ENCODE measurements at places on chromosomes 7 and 10.
A peak's percentile ranks its signal among the peaks of the same experiment; 100 is the strongest.

- DNase-seq: no peak
These were observed 512.6 kb upstream of the FOXK1 start for GRCh38 chr7:4169455-4169854.

GRCh38 chr7:35825974-35826373 is 25.1 kb downstream of the SEPTIN7 start:
- DNase-seq: no peak

- DNase-seq: no peak
These were observed 7.0 kb downstream of the GPR26 start for GRCh38 chr10:123673198-123673597.

GRCh38 chr10:87544721-87545120 is 40.0 kb downstream of the MINPP1 start:
- no peak for DNase-seq

DNA sequence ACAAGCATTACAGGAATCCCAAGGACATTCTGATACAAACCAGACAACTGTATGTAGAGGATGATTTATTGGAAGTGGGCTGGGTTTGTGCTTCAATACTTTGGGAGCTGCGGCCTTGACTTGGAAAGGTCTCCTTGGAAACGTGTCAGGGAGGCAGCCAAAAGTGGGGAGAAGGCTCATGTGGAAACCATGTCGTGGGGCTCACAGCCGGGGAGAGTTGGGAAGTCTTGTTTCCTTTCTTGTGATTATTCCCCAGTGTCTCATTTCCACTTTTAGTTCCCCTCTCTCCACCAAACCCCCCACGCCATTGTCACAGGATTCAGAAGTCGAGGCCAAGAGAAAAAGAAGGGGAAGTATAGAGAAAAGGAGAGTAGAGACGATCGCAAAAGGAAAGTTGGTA is 53.9 kb upstream of the SFMBT2 start:
- DNase-seq: no peak

DNA sequence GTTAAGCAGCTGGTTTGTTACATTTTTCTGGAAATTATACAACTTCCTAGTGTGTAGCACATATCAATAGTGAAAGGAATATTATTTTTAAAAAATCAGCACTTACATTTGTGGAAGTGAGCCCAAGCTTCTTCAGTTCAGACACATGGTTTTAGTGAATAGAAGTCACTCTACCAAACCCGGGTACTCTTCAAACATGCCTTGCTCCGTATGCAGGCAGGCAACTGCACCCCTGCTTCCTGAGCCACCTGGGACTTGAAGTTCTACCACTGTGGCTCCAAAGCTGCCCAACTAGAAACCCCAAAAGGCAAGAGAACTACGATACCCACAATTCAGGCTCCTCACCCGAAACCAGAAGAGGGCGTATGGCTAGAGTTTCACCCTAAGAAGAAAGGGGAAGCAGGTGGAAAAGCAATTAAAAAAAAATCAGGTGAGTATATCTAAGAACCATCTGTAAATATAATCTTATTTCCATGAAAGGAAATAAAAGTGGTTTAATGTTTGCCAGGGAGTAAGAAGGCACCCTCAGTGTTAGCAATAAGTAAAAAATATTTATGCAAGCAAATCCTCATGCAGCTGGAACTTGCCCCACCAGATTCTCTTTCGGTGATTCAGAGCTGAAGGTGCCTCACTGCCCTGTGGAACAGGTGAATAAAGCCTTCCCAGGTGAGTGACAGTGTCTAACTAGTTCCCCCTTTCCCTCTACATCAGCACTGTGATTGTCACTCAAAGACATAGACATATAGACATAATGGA is at the start of gene MACC1:
Gene MACC1 (minus strand): TSS at position 192 of the 756 bp plus-strand sequence. CDS start 55,522 bp downstream, outside the sequence.
- peak; percentile 41 for DNase-seq

GRCh38 chr10:123102673-123103072 is 33.1 kb upstream of the HMX3 start:
- DNase-seq: no peak

DNA sequence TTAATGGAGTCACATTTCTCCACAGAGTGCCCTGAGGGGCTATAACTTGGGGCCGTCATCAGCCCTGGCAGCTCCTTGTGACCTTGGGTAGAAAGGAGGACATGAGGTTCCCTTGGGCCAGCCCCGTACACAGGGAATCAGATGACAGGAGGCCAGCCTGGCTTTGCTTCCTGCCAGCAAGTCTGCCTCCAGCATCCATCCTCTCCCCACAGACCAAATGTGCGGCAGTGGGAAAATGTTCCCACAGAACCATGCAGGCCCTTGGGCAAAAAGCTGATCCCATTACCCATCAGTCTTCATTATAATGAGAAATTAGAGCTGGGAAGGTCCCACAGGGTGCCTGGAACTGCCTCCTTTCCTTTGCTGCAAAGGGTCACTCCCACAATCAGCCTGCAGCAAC is 908.3 kb downstream of the GRID1 start:
- DNase-seq: no peak

GRCh38 chr10:4174197-4174596 is 389.2 kb upstream of the KLF6 start:
- DNase-seq: no peak

DNA sequence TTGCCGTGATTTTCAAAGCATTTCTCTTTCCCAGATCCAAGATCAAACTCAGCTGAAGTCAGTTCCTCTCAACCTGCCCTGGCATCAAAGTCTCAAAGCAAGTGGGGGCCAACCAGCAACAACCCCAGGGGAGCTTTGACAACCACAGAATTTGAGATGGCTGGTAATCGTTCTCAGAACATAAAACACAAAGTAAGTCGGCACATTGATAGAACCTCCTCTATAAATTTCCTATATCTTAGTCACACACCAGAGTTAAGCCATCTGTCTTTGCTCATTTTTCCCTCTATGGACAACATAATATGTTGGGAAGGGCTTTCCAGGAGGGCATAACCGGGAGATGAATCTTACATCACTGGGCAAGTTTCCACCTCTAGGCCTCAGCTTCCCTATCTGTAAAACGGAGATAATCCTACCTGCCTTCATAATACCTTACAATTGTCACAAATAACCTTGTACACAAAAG is 1.2 kb upstream of the DNAJC9 start:
- DNase-seq: no peak

DNA sequence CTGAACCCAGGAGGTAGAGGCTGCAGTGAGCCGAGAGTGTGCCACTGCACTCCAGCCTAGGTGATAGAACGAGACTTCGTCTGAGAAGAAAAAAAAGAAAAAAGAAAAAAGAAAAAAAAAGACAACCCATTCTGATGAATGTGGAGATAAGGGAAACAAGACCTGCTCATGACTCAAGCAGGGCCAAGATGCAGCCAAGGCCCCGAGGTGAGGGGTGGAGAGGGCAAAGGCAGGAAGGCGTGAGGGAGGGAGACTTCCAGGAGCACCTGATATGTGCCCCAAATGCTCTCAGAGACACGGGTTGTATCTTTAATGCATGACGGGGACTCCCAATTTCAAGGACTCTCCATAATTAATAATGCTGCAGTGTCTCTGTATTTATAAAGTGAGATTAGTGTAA is 134.6 kb downstream of the PIP4K2A start:
- DNase-seq: no peak

DNA sequence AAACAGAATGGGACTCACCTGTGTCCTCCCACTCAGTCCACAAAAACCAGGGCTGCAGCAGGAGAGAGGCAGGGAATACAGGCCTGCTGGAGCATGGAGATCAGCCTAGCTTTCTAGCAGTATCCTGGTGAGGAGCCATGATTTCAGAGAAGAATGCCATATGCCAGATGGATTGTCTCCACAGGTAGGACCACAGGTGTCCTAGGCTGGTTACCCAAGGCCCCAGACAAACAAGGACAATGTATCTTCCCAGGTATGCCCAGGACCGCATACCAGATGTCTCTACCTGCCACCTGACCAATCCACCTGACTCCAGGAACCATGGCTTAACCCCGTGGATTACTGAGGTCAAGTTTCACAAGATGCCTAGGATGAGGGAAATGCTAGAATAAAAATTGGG is 295.4 kb upstream of the NPSR1 start:
- DNase-seq: no peak

- no peak for DNase-seq
These were observed 286.6 kb downstream of the BMPER start for GRCh38 chr7:34191771-34192479.

- no peak for DNase-seq
These were observed 161.3 kb upstream of the PCDH15 start for GRCh38 chr10:54962134-54962900.

DNA sequence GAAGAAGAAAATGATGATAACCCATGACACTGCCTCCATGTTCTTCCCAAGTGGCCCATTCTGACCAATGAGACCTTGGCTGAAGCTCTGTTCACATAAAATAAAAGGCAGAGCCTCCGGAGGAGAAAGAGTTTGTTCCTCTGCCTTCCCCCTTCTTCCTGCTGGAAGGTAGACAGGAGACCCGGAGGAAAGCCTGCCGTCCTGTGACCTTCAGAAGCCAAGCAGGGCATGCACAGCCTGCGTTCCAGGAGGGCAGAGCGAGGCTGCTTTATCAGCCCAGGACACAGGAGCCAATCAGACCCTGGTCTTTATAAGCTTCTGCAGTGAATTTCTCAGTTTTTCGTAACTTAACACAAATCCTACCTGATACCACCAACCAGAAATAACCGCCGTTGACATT is 8.6 kb upstream of the GRID1 start:
- no peak for DNase-seq

- no peak for DNase-seq
These were observed 2.0 kb upstream of the SFTPA2 start for GRCh38 chr10:79562135-79562756.

- no peak for DNase-seq
These were observed 223.9 kb upstream of the POM121L12 start for GRCh38 chr7:52811537-52811936.

- no peak for DNase-seq
These were observed 171.5 kb downstream of the PRPF18 start for GRCh38 chr10:13758312-13758711.

DNA sequence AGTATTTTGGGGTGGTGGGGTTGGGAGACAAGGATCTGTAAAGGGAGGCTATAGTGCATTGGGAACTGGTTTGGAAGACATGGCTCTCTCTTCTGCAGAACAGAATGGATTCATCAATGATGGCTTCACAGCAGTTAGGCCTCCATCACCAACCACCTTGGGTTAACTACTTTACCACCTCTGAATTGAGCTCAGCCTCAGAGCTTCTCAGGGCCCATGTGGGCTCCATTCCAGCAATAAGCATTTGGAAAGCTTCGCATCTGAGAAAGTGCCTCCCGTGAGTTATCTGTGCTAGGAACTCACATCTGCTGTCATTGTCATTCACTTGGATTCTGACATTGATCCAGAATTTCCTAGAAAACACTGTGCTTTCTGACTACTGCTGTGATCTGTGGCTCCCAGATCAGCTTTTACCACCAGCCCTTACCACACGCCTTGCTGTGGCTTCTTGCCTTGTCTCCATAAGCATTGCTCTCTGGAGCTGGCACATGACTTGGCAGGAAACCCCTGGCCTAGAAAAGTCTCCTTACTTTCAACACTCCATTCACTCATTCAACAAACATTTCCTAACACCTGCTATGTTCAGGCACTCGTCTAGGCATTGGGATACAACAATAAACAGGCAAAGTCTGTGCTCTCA is 70.7 kb upstream of the ADO start:
- DNase-seq: no peak

GRCh38 chr10:15181576-15182156 is 13.2 kb upstream of the NMT2 start:
- no peak for DNase-seq

DNA sequence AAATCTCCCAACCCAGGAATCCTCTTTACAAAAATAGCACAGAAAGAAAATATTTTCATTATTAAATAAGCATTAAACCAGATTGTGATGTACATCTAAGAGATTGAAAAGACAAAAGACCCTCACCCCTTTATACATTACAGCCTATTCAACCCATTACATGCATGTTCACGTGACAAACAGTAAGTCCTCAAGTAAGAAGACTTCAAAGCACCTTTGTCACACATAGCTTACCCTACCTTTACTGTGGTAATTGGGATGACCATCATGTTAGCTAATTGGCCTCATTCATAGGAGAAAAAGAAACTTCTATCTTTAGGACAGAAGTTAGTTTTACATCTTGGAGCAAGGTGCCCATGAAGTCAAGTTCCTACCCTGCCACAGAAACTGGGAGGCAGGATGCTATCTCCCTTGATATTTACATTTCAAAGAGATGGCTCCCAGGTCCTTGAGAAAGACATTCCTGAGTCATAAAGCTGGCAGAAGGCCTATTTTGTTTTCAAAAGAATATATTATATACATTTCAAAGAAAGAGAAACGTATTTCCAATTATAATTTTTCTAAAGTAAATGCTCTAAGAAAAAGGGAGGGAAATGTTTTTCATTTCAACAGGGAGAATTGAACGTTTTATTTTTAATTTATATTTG is 48.1 kb downstream of the GNAI1 start:
- no peak for DNase-seq

- DNase-seq: no peak
These were observed 55.9 kb downstream of the FAM241B start for GRCh38 chr10:69685802-69686585.

- no peak for DNase-seq
These were observed 79.1 kb downstream of the PRTFDC1 start for GRCh38 chr10:24873281-24873683.

- DNase-seq: no peak
These were observed 4.1 kb upstream of the NT5C2 start for GRCh38 chr10:103197174-103197573.

DNA sequence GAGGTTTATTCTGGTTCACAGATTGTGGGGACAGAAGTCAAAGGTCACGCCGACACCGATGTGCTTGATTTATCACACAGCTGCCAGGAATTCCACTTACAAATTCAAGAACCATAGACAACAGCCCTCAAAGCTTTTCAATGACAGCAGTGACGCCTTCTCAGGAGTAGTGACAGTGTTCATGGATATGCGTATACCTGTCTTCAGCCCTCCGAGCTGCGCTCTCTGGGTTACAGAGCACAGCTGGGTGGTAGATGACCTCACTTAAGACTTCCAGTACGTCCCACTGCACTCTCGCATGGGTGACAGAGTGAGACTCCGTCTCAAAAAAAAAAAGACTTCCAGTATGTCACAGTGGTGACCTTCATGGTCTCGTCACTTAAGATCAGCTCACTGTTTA is 108.5 kb downstream of the TCERG1L start:
- DNase-seq: no peak

- DNase-seq: no peak
These were observed 353.2 kb downstream of the ADRA2A start for GRCh38 chr10:111430070-111430469.

GRCh38 chr7:18206331-18206730 is 178.7 kb upstream of the PRPS1L1 start:
- DNase-seq: no peak

All from activated B cell treated with CpG ODN at 0.5 μM for 24 hours (primary cell).